ENCODE measurements at places on chromosomes 4 and X. TPM values are rescaled to one million over a fixed set of nuclear protein-coding genes. Genes with fewer than 3 reads are reported as not detected.

Gene ADH7
- not detected for total RNA-seq

Gene AFF2
- not detected for total RNA-seq

Gene SLC7A11
- 74.1 TPM for total RNA-seq

Gene PSAPL1
- not detected for total RNA-seq

Gene CDKL2
- 1.3 TPM for total RNA-seq

Gene SEC24B
- 19.9 TPM for total RNA-seq

Gene PAGE5
- total RNA-seq = not detected

Gene BEND2
- total RNA-seq = not detected

Gene POU4F2
- not detected for total RNA-seq

- DNase-seq = no peak
Observed at GRCh38 chr4:22842360-22843018, 149.8 kb downstream of the GBA3 start.

- no peak for DNase-seq
Observed at GRCh38 chr4:39898015-39898414, 79.7 kb downstream of the PDS5A start.

DNA sequence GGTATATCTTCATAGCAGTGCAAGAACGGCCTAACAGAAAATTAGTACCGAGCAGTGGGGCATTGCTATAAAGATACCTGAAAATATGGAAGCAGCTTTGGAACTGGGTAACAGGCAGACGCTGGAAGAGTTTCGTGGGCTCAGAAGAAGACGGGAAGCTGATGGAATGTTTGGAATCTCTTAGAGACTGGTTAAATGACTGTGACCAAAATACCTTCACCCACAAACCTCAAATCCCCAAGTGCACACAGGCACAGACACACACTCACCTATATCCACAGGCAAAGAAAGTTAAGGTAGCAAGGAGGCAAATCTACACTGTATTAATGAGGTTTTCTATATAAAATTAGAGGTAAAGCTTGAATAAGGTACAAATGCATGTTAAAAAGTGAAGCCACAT, 14.6 kb upstream of the SPRY1 start:
- DNase-seq = no peak

GRCh38 chrX:119706616-119707015, 13.6 kb upstream of the SEPTIN6 start:
- DNase-seq = no peak

GRCh38 chr4:9875516-9875915, 94.1 kb downstream of the DRD5 start:
- no peak for DNase-seq

DNA sequence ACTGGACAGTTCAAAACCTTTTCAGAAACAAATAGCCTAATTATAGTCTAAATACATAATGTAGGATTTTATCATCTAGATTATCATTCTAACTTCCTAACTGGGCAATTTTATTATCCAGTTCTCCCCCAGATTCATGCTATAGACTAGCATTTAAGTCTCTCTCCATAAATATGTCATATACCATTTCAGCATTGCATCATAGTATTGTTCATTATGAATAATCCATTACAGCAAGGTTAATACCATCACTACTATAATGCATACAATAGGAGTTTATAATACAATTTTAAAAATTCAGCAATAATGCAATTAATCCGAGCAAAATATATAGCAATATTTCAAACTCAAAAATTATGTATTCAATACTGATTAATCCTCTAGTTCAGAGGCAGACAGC, 77.4 kb downstream of the PDGFC start:
- DNase-seq = no peak

DNA sequence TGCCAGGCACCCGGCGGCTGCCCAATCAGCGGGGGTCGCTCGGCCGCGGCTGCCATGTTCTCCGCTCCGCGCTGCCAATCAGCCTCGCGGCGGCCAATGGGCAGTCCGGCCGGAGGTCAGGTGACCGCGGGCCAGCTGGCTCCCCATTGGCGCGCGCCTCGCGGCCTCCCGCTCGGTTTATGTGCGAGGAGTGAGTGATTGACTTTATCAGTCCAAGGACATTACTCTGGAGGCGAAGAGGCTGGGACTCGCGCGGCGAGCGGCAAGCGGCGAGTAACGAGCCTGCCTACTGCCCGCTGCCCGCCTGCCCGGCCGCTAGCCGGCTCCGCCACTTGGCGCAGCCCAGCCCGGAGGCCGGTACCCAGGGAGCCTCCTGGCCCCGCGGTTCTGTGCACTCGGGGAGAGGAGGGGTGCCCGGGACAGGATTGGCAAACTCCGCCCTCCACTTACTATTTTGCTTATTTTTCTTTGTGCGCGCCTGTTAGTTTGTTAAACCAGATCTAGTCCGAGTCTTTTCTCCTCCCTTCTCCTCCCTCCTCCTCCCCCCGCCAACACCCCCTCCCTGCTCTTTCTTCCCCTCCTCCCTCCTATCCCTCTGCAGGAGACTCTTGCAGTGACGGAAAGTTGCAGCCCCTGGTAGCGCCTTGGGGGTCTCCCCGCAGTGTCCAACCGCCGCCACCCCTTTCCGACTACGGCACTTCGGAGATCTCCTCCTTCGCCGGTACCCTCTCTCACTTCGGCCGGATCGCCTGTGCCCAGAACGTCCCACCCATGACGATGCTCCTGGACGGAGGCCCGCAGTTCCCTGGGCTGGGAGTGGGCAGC, at the start of gene ZIC3:
Gene ZIC3 (plus strand): TSS at position 207 of the 825 bp plus-strand sequence. CDS start 565 bp downstream, at position 772.
- DNase-seq = no peak

- DNase-seq = no peak
Observed at GRCh38 chr4:76867880-76868655, 29.9 kb downstream of the SOWAHB start.

- DNase-seq = peak; percentile 54
Observed at GRCh38 chr4:24642981-24643547, 58.7 kb upstream of the DHX15 start.

GRCh38 chrX:132088864-132089263, 39.0 kb downstream of the FRMD7 start:
- DNase-seq = no peak

GRCh38 chr4:90074322-90074886, 52.8 kb upstream of the CCSER1 start:
- no peak for DNase-seq

DNA sequence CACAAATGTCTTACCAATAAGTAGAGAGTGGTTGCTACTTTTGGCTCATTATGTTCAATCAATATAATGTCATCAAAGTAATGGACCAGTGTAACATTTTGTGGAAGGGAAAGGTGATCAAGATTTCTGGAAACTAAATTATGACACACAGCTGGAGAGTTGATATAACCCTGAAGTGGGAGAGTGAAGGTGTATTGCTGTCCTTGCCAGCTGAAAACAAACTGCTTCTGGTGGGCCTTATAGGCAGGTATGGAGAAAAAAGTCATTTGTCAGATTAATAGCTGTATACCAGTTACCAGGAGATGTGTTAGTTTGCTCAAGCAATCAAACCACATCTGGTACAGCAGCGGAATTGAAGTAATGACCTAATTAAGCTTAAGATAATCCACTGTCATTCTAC, 17.3 kb upstream of the GUCY1B1 start:
- DNase-seq = no peak

Data from fibroblast of villous mesenchyme (primary cell).